Activated CD4-positive, alpha-beta T cell treated with anti-CD3 and anti-CD28 coated beads, Interleukin-2, amount 10 ng/mL, durations not matched to agents 7 days and 5 days (primary cell): ENCODE measurements at places on chromosomes 2 and 18. TPM values are rescaled to one million over a fixed set of nuclear protein-coding genes. Genes with fewer than 3 reads are reported as not detected.

The SLC23A3 gene
- total RNA-seq, result 2.8 TPM

The KLHL41 gene
- total RNA-seq, result not detected

The GFPT1 gene
- 16.6 TPM for total RNA-seq

The C2orf72 gene
- total RNA-seq, result not detected

GRCh38 chr2:106537047-106537446 is 49.9 kb downstream of the CD8B2 start:
- H3K27me3 ChIP-seq, result peaks cover 3% of the 10 kb centered on the region
- DNase-seq, result no peak
- no peaks in the 10 kb centered on the region for H3K36me3 ChIP-seq
- no peaks in the 10 kb centered on the region for H3K4me1 ChIP-seq
- H3K27ac ChIP-seq, result no peak overlapping the region

DNA sequence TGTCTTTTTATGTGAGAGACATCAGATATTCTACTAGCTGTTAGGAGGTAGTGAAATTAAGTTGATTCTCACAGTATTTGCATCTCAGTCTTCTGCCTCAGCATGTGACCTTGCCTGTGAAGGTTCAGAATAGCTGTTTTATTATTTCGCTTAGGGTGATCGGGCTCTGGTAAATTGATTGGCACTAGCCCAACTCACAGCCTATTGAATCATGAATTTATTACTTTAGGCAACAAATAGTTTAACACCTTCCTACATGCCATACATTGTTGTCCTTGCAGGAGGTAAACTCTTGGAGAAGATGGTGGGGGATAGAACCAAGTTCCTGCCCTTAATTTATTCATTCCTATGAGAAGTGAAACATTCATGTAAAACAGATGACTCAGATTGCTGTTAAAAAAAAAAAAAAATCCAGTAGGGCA is 101.9 kb downstream of the GPD2 start:
- peaks cover 8% of the 10 kb centered on the region for H3K4me1 ChIP-seq
- H3K36me3 ChIP-seq, result peaks cover under 1% of the 10 kb centered on the region
- no peak overlapping the region for H3K4me3 ChIP-seq
- no peaks in the 10 kb centered on the region for H3K27me3 ChIP-seq
- H3K27ac ChIP-seq, result no peak overlapping the region
- no peak for DNase-seq

DNA sequence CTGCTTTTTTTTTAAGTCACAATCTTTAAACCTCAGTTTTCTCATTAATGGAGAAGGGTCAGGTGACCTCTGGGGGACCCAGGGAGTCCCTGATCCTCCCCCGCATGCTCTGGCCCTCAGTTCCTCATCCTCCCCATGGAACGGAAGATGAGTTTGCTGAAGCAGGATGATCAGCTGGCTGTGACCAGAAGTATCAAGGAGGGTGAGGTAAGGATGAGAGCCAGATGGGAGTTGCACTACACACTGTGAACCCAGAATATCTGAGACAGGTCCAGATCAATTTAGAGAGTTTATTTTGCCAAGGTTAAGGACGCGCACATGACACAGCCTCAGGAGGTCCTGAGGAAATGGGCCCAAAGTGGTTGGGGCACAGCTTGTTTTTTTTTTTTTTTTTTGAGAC is 3.8 kb downstream of the CATIP start:
- no peaks in the 10 kb centered on the region for H3K36me3 ChIP-seq
- no peak overlapping the region for H3K4me3 ChIP-seq
- no peak overlapping the region for H3K27ac ChIP-seq
- H3K27me3 ChIP-seq, result peaks cover 4% of the 10 kb centered on the region
- H3K4me1 ChIP-seq, result peaks cover 10% of the 10 kb centered on the region

GRCh38 chr2:148721520-148721931 is 77.0 kb downstream of the EPC2 start:
- peaks cover 44% of the 10 kb centered on the region for H3K36me3 ChIP-seq
- H3K27me3 ChIP-seq, result no peaks in the 10 kb centered on the region
- H3K27ac ChIP-seq, result no peak overlapping the region
- H3K4me3 ChIP-seq, result no peak overlapping the region

DNA sequence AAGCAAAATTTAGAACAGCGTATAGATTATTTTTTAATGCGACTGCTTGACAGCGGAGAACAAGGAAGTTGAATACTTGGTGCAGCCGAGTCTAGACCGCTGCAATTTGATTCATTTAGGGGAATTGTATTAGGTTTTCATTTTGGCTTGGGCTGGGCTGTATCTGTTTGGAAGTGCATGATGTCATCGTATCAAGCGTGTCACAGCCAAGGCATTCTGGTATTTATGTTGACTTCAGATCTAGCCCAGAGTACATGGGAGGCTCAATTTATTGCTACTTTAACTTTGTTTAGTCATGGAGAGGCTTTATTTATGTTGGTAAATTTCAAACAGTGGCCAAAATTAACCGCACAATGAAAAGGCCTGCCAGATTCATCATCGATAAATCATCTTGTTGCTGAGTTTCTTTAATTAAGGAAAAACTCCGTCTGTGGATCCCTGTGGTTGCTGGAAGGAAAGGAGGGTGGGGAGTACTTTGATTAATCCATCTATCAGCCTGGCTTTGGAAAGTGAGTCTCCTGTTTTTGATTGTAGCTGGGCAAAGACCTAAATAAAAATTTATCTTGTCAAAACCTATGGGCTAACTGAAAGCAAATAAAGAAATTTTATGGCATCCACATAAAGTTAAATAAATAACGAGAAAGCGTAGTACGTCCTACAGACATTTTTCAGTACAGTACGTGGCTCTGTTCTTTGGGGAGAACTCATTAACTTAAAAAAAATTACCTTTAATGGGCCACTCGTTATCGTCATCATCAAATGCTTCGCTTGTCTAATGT is 230.4 kb upstream of the SPRED2 start:
- no peak overlapping the region for H3K27ac ChIP-seq
- H3K4me3 ChIP-seq, result no peak overlapping the region
- H3K36me3 ChIP-seq, result no peaks in the 10 kb centered on the region
- no peaks in the 10 kb centered on the region for H3K27me3 ChIP-seq
- H3K4me1 ChIP-seq, result peaks cover 7% of the 10 kb centered on the region
